Cardiac fibroblast (primary cell): ENCODE measurements at places on chromosomes 13 and 19.

DNA sequence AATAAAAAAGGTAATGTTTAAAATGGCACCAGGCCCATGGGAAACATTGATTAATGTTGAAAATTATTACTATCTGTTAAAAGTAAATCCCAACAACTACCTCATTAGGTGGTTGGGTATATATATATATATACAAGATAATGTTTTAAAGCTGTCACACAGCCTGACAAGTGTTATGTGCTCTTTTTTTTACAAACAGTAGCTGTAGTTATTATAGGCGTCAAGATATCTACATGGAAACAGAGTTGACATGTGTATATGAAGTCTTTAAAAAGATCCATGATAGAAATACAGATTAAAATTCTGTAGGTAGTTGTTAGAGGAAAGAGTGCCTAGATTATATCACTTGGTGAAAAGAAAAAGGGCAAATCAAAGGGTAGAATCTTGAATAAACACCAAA is 279.9 kb downstream of the SLITRK6 start:
- DNase-seq = no peak

DNA sequence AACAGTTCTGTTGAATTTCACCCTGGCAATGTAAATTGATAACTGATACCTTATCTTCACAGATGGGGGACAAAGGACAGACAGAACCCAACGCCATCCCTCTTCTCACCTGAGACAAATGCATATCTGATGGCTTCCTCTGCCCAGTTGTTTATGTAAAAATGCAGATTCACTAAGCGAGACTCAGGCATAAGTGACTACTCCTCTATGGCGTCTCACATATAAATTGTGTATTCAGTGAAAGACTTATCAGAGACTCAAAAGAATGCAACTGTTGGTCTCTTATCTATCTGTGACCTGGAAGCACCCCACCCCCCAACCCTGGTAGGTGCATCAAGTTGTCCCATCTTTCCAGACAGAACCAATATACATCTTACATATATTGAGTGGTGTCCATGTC is 13.3 kb upstream of the CALM3 start:
- DNase-seq = no peak

DNA sequence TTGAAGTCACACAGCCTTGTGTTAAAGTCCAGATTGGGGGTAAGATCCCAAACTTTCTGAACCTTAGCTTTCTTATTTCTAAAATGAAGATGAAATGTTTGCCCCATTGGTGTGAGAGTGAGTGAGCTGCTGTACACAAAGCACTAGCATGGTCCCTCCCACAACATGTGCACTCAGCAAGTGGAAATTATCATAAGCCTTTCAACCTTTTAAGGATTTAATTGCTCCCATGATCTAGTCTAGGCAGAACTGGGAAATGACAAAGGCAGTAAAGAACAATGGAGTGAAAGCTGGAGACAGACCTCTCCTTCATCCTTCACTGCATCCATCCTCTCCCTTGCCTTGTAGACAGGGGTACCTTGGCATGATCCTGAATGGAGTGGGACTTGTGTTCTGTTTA is 76.0 kb upstream of the GPR12 start:
- no peak for DNase-seq

DNA sequence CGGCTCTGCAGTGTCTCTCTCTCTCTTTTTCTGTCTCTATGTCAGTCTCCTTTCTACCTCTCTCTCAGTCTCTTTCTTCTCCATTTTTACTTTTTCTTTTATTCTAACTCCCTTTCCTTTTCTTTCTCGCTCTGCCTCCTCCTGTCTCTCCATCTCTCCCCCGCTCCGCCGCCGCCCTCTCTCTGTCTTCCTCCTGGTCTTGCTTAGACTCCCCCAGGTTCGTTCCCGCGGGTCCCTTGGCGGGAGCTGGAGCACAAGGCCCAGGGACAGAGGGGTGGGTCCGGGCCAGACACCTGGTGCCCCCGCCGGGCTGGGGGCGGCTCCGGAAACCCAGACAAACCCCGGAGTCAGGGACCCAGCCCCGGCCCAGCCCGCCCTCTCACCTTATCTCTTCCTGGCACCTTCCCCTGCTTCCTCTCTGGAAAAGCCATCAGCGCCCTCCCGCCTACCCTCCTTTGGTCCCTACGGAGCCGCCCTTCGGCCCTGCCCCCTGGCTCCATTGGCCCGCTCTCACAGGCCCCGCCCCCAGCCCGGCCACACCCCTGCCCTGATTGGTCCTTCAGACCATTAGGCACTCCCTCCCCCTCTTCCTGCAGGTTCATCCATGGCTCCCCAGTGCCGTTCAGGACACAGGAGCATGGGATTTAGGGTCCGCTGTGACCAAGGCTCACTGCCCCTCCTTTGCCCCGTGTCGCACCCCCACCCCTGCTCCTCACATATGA is 15.4 kb upstream of the NOP53 start:
- peak; percentile 68 for DNase-seq

DNA sequence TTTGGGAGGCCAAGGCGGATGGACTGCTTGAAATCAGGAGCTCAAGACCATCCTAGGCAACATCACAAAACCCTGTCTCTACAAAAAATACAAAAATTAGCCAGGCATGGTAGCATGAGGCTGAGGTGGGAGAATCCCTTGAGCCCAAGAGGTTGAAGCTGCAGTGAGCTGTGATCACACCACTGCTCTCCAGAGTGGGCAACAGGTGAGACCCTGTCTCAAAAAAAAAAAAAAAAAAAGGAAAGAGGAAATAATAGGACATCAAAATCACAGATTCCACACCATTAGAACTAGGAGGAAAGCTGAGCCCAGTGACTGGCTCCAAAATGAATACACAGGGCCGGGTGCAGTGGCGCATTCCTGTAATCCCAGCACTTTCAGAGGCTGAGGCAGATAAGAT is 3.2 kb upstream of the ZNF8 start:
- DNase-seq = no peak

- DNase-seq = peak; percentile 3
Observed at GRCh38 chr13:71290963-71291841, 575.8 kb downstream of the DACH1 start.

- peak; percentile 66 for DNase-seq
Observed at GRCh38 chr19:21084343-21084742, 2.3 kb downstream of the ZNF714 start.

DNA sequence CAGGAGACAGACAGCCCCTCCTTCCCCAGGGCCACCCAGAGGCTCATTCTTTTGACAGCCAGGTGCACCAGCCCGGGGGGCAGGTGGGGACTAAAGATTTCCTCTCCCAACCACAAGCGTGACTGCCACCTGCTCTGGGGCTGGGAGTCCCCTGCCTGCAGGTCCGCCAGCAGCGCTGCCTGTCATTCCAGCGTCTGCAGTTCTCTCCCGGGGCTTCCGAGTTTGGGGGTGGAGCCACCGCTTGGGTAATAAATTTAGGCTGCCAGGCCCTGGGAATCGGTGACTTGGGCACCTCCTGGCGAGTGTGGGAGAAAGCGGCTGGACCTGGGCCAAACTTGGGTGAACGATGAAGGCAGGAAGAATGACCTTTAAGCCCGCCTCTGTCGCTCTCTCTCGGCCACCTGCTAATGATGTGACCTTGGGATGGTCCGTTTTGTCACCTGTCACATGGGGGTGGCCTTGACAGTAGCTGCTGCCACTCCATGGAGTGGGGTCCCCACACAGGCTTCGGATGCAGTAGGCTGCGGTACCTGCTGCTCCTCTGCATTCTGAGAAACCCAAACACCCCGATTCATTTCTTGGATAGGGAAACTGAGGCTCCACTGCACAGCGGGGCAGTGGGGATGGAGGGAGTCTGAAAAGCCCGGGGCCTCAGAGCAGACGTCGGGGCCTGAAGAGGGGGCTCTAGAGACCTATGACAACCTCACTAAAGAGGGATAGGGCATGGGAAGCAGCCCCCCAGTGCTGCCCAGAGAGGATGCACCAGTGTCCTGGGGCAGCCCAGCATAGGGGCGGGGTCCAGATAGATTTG is 12.8 kb downstream of the FUT6 start:
- DNase-seq = peak; percentile 23

- DNase-seq = no peak
Observed at GRCh38 chr13:72166102-72166650, 299.2 kb upstream of the DACH1 start.

DNA sequence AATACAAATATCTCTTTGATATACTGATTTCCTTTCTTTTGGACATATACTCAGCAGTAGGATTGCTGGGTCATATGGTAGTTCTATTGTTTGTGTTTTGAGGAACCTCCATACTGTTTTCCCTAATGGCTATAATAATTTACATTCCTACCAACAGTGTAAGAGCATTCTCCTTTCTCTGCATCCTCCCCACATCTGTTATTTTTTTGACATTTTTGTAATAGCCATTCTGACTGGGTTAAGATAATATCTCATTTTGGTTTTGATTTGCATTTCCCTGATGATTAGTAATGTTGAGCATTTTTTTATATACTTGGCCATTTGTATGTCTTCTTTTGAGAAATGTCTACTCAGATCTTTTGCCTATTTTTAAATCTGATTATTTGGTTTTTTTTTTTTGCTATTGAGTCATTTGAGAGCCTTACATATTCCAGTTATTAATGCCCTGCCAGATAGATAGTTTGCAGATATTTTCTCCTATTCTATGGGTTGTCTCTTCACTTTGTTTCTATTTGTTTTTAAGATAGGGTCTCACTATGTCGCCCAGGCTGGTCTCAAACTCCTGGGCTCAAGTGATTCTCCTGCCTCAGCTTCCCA is 95.7 kb downstream of the FNDC3A start:
- no peak for DNase-seq

DNA sequence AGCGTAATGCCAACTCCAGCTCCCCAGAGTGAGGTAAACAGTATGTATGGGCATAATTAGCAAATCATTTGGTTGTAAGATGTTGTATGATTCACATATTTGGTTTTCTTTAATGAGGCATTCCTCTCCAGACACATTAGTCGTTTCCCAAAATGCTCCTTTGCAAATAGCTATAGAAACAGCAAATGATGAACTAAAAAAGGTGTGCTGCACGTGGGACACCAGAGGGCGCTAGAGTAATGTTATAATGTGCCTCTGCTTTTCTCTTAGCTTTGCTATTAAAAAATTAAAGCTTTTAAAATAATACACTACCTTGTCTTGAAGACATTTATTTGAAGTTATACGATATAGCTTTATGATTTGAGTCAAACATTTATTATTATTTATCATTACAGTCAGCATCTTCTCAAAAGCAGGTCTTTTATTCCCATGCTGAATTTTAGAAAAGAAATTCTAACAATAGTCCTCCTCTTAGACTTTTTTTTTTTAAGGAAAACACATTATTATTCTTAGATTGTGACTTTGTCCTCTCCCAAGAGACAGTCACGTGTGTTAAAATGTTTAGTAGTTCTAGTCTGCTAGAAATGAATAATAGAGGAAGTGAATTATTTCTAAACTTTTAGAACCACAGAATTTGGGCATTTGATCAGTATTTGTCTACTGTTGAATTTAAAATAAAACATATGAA is 121.6 kb upstream of the FRY start:
- peak; percentile 80 for DNase-seq

GRCh38 chr13:69274231-69274630 is 833.4 kb upstream of the ATXN8OS start:
- DNase-seq = no peak

DNA sequence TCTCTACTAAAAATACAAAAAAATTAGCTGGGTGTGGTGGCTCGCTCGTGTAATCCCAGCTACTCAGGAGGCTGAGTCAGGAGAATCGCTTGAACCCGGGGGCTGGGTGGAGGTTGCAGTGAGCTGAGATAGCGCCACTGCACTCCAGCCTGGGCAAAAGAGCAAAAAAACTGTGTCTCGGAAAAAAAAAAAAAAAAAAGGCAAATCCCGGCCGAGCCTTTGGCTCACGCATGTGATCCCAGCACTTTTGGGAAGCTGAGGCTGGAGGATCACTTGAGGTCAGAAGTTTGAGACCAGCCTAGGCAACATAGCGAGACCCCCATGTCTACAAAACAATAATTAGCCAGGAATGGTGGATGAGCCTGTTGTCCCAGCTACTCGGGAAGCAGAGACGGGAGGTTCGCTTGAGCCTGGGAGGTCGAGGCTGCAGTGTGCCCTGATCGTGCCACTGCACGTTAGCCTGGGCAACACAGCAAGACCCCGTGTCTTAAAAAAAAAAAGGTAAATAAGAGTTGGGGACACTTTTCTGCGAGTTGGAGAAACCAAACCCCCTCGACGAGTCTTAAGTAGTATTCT is 574 bp upstream of the GPX4 start:
- DNase-seq = peak; percentile 64

- DNase-seq = no peak
Observed at GRCh38 chr19:17232258-17232657, 6.2 kb downstream of the OCEL1 start.

DNA sequence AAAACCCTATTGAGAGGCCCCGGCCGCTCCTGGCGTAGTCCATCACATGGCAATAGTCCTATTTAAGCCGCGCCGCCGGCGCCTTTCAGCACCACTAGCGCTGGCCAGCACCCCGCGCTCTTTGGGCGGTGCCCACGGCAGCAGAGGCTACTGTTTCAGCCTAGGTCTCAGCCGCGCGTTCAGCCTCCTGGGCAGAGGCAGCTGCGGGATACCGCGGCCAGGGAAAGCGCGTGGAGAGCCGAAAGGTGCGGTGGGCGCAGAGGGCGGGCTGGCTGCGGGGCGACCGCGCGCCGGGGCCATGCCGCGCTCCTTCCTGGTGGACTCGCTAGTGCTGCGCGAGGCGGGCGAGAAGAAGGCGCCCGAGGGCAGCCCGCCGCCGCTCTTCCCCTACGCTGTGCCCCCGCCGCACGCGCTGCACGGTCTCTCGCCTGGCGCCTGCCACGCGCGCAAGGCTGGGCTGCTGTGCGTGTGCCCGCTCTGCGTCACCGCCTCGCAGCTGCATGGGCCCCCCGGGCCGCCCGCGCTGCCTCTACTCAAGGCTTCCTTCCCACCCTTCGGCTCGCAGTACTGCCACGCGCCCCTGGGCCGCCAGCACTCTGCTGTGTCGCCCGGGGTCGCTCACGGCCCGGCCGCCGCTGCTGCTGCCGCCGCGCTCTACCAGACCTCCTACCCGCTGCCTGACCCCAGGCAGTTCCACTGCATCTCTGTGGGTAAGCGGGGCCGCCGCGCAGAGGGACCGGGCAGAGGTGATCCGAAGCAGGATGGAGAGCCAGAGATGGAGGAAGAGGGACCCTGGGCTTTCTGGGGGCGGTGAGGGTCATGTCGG is at the start of gene GSX1:
GSX1 (plus strand) TSS at position 91 of the 826 bp plus-strand sequence; CDS start at position 299, 208 bp downstream.
- peak; percentile 77 for DNase-seq

GRCh38 chr19:5949792-5950305 is 28.1 kb downstream of the RANBP3 start:
- DNase-seq = no peak

DNA sequence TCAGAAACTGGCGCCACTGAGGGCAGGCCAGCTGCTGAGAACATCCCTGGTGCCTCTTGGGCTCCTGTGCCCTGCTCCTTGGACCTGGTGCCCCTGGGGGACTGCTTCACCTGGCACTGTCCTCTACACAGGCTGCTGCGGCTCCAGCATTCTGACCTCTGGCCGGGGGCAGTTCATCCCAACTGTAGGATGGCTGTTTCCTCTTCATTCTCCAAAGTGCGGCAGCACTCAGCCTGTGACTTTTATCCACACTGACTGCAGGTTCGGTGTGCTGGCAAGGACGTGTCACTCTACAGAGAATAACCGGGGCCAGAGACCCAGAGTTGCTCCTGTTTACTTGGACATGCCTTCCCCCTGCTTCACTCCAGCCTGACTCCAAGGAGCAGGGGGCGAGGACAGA is 7.6 kb upstream of the ANKRD10 start:
- no peak for DNase-seq
